ENCODE measurements at places on chromosomes 16 and 17.

DNA sequence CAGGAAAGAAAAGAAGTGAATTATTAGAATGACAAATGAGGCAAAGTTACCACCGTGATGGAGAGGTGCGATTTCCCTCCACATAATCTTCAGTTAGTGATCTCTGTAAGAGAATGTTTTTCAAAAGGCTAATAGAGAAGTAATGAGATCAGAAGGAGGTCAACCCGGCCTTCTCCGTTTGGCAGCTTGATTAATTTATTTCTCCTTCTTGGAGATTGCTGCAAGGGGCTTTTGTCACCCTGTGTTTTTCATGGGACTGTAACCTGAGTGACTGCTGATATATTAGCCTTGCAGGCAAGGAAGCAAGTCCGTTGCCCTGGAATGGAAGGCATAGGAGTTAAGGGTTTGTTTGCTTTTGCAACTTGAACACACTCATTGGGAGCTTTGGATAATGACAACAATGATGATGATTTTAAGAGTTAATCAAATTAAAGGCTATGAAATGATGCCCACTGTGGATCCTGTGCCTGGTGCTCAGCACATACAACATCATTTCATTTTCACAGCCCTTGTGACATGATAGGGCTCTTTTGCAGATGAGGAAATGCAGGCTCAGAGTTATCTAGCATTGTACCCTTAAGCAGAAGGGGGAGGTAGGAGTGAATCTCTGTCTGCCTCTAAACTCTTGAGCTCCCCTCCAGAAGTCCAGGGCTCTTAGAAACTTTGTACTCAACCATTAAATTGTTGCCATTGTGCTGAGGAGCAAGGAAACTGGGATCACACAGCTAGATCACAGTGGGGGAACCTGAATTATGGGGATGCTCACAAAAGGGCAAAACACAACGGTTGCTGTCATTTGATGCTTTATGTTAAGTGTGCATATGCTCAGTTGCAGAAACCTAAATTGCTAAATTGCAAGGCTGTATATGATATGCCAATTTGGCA, 226.3 kb downstream of the WWOX start:
- DNase-seq: no peak

GRCh38 chr17:67041531-67041930, 2.8 kb upstream of the CACNG1 start:
- no peak for DNase-seq

DNA sequence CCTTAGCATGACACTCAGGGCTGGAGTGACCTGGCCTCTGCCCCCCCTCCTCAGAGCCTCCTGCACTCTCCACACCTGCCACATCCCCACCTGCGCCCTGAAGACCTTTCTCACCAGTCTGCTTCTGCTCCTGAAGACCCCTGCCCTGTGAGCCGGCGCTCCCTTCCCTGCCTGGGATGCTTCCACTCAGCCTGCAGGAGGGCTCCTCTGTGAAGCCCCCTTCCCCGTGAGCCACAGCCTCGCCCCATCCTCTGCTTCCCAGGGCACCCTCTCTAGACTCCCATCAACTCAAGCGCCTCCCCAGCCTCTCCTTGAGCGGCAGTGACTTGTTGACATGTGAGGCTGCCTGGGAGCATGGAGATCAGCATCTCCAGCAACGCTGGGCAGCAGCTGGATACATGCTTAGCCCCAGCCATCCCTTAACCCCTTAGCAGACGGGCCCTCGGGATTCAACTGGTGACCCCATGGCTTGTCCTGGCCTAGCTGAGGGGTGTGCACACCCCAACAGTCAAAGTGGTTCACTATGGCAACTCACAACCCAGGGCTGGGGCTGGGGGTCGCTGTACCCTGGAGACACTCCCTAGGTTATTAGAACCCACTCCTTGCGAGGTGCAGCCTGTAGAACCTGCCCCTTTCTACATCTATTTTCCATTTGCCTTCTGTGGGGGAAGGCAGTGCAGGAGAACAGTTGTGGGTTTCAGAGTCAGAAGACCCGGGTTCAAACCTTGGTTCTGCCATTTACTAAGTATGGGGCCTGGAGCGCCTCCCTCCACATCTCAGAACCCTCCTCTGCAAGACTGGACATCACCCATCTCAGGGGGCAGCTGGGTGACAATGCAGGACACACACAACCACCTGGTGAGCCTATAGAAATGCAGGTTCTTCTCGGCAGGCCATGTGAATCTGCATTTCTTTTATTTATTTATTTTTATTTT, 21.5 kb downstream of the TMEM235 start:
- no peak for DNase-seq

- no peak for DNase-seq
Observed at GRCh38 chr16:85192238-85193114, 80.2 kb upstream of the CIBAR2 start.

DNA sequence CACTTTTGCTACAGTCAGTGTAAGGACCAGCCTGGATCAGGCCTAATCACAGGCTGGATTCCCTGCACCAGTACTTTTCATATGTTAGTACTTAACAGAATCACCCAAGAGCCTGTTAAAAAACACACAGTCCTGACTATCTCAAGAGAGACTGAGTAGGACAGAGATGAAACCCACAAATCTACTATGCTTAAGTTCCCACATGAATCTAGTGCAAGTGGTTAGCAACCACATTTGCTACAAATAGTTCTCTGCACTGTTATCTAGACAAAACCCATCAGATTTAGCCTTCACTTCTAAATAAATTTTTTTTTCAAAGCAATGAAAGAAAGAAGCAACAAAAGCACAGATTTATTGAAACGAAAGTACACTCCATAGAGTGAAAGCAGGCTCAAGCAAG, 38.9 kb downstream of the SSH2 start:
- DNase-seq: no peak

DNA sequence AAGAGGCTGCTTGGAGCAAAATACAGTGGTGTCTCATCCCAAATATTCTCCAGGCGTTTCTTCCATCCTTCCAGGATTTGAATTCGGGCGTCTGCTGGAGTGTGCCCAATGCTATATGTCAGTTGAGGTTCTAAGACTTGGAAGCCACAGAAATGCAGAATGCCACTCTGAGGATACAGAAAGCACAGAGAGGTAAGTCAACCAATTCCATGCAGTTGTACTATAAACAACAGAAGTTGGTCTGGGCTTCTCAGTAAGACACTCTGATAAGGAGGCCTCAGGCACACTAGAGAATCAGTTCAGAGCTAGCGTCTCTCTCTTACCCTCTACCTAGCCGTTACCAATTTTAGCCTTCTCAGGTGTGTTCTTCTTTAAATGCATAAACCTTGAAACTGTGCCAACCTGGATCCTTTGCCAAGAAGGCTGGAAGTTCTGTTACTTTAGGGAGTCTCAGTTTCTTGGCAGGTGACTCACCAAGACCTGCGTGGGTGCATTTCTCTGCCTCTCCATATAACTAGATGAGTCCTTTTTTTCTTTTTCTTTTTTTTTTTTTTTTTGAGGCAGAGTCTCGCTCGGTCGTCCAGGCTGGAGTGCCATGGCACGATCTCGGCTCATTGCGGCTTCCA, 15.1 kb downstream of the NQO1 start:
- peak; percentile 45 for DNase-seq

- no peak for DNase-seq
Observed at GRCh38 chr16:55393991-55394390, 70.0 kb downstream of the IRX6 start.
